ENCODE measurements at places on chromosomes 6 and 20.
A peak's percentile ranks its signal among the peaks of the same experiment; 100 is the strongest.

DNA sequence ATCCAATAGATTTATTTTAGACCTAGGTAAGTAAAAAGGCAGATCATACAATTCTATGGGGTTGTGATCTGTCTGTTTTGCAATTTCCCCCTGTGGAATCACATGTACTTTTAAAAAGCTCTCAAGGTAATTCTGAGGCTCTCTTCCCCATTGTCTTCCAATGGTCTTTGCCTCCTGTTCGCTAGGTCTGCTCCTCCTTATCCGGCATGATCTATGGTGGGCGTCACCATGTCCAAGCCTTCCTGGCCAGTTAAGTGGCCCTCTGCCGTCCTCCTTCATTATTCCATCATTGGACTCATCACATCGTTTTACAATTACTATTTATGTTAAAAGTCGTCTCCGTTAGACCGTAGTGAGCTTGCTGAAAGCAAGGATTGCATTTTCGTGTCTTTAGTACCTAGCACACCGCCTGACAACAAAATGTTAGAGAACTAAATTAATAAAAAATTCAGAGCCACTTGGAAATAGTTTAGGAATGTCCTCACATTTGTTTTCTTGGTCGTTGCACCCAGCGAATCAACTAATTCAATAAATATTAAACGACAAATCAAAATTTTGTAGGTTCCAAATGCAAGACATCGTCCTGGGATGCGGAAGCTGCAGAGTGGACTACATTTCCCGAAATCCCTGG, 2.2 kb upstream of the STXBP5 start:
- DNase-seq: peak; percentile 23

DNA sequence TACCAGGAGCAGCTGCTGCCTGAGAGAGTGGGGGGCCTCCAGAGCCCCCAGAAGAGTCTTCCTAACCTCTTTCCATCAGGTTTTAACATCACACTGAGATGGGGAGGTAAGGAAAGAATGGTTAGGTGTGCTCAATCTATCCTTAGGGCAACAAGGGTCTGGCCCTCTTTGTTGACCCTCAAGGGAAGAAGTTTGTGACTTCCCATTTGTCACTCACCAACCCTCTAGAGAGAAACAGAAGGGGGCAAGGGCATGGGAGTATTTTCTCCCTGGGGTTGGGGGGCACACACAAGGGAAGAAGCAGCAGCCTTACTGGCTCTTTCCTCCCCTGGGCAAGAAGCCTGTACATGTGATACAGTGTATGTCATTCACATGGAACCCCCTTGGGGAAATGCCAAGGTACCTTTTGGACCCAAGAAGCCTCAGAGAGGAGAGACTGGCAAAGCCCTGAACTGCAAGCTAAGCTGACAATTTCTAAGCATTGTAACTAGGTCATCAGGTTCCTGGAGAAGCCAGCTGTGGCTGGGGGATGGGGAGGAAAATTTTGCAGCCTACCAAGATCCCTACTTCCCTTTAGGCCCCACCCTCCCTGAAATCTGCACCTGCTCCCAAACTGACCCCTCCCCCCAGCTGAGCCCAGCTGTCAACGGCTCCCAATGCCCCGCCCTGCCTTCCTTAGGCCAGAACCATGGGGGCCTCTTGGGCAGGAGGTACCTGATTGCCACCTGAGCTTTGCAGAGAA, 14.5 kb downstream of the BCL2L1 start:
- DNase-seq: no peak

GRCh38 chr20:7094438-7094997, 327.0 kb downstream of the BMP2 start:
- peak; percentile 68 for DNase-seq

GRCh38 chr6:33981421-33981820, 164.5 kb downstream of the GRM4 start:
- DNase-seq: no peak

DNA sequence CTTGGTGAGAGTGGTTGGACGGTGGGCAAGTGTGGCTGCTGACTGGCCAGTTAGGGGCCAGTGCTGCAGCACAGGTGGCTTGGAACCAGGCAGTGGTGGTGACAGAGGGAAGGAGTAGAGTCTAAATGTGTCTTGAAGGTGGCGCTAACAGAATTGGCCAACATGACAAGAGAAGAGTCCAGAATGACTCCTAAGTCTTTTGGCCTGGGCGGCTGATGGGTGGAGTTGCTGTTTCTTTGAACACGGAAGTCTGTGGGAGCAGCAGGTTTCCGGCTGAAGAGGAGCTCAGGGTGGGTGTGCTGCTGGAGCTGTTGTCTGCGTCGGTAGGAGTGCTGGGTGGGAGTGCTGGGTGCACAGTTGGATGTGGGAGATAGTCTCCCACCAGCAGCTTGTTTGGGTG, 10.1 kb downstream of the LSM14B start:
- no peak for DNase-seq

DNA sequence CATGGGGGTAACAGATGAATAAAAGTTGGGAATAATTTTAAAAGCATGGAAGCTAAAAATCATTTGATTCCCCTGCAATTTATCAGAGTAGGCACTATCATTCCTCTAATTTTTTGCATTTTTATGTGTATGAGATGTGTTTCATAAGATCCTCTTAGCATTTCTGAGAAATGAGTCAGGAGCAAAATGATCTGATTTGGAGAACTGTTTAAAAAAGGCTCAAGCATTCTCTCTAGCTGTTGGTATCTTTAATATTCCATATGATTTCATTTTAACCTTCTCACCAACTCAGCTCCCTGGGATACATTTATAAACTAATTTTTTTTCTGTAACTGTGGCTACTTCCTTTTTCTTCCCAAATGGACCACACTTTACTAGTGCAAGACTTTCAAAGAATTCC, 60.9 kb downstream of the MCHR2 start:
- no peak for DNase-seq

DNA sequence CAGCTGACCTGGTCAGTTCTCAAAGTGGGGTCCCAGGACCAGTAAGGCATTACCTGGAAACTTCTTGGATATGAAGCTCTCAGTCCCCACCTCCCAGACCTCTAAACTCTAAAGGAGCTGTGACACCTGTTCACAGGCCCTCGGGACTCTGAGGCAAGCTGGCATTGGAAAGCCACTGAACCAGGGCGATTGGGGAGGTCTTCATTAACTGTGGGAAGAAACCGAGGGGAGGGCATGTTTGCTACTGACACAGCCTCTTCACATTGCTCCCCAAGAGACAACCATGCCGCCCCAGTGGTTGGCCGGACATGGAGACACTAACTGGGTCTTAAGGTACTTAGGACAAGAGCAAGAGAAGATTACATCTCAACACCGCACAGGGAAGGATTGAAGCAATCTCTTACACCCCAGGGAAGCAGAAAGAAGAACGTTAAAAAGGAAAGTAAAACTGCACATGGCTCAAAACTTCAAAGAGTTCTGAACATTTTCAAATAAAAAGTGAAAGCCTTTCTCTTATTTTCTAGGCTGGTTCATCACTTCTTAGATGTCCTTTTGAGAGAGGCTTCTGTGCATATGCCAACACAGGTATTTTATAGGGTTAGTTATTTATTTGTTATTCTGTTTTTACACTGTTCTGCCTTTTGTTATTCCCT, 210.0 kb upstream of the CST7 start:
- DNase-seq: no peak

- no peak for DNase-seq
These were observed 14.6 kb upstream of the SNX9 start for GRCh38 chr6:157808405-157808950.

DNA sequence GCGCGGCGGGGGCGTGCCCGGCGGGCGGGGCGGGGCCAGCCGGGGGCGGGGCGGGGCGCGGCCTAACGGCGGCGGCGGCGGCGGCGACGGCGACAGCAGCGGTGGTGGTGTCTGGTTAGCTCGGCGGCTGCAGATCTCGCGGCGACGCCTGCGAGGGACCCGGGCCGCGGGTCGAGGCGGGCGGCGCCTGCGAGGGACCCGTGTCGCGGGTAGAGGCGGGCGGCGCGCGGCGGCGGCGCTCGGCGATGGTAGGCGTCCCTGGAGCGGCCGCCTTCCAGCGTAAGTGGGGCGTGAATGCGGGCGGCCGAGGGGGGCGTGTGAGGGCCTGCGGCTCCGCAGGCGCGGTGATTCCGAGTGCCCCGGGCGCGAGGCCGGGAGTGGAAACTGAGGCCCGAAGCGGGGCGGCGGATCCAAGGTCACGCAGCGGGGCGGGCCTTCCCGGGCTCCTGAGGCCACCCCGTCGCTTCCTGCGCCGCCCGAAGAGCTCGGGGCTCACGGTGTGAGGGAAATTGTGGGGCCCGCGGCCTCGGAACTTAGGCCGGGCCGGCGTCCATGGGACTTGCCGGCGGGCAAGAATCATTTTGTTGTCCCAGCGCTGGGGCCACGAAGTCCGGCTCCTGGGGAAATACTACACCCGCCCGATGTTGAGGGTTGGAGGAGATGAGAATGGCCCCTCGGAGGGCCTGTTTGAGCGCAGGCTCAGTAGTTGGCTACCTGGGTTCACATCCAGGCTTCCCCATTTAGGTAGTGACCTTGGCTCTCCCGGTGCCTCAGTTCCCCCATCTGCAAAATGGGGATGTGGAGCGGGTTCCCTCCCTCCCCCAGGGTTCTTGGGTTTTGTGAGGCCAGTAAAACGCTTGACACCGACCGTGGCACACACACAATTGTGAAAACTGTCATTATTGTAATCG, at the start of gene CBFA2T2:
Gene CBFA2T2, plus strand, starts transcription at position 74 of the 911 bp plus-strand sequence. Its CDS starts 172 bp downstream, at position 246.
- no peak for DNase-seq

DNA sequence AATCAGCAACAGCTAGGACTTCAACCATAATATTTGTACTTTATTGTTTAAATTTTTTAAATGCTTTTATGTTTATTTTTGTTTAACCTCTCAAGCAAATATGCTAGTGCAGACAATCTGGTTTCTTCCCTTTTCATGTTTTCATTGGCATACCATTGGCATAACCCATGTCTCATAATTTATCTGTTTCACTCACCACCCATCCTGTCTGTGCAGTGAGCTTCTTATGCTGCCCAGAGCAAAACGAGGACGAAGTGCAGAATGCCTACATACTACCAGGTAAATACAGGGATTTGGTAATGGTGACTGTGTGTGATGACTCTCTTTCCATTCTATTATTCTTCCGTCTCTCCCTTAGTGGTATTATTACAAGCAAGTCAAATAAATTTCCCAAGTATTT, 361.4 kb upstream of the KCNQ5 start:
- no peak for DNase-seq

DNA sequence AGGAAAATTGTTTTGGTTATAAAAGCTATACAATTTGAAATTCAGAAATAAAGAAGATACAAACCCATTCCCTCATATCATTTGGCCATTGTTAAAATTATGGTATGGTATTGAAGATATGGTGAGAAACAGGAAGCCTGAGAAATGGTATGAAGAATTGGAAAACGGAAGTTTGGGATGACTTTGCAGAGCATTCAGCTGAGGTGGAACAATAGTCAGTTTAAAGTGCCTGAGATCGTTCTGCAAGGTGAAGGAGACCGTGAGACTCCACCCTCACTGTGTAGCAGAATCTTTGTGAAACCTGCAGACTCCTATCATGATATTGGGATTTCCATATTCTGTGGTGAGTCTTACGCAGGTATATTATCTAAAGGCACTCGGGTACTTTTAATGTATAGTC, 97.3 kb downstream of the ADGRB3 start:
- DNase-seq: no peak

GRCh38 chr20:46179862-46180261, 61.7 kb downstream of the CD40 start:
- no peak for DNase-seq

GRCh38 chr20:1933465-1933870, 38.3 kb downstream of the SIRPA start:
- DNase-seq: no peak

GRCh38 chr20:59688999-59689398, 84.7 kb downstream of the PHACTR3 start:
- no peak for DNase-seq

GRCh38 chr6:155253337-155253736, 10.5 kb upstream of the CLDN20 start:
- DNase-seq: no peak

- DNase-seq: no peak
These were observed 421.6 kb upstream of the EYS start for GRCh38 chr6:66128656-66129055.

DNA sequence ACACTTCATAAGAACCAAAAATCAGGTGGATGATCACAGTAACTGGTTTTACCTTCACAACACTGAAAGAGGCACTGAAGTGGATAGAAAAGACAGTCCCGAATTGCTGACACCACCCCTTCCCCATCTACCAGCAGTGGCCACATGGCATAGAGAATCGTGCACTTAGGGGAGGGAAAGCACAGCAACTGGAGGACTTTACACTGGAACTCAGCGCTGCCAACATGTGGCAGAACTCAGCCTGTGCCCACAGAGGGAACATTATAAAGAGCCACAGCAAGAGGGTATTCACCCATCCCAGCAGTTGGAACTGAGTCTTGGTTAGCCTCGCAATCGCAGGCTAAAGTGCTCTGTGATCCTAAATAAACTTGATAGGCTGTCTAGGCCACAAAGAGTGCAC, 6.5 kb upstream of the KIAA1586 start:
- no peak for DNase-seq

DNA sequence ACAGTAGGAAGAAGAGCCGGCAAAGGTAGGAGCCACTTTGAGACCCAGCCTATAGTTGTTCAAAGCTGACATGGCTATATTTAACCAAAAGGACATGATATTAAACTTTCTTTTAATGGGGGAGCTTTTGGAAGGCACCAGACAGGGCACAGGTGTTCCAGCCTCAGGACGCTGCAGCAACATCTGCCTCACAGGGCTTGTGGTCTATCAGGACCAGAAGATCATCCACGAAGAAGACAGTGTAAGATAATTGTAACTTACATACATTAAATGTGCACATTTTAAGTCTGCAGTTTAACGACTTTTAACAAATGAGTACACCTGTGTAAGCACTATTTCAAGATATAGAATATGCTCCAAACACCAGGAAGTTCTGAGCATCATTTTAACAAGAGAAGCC, 168.2 kb upstream of the PMEPA1 start:
- no peak for DNase-seq

- DNase-seq: no peak
These were observed 123.8 kb downstream of the FAM83B start for GRCh38 chr6:54970337-54970736.

Measured in endothelial cell (in vitro differentiated cells).